ENCODE measurements at places on chromosomes 1 and 21.

- no peak for DNase-seq
These were observed 75.3 kb downstream of the CD58 start for GRCh38 chr1:116495535-116495934.

DNA sequence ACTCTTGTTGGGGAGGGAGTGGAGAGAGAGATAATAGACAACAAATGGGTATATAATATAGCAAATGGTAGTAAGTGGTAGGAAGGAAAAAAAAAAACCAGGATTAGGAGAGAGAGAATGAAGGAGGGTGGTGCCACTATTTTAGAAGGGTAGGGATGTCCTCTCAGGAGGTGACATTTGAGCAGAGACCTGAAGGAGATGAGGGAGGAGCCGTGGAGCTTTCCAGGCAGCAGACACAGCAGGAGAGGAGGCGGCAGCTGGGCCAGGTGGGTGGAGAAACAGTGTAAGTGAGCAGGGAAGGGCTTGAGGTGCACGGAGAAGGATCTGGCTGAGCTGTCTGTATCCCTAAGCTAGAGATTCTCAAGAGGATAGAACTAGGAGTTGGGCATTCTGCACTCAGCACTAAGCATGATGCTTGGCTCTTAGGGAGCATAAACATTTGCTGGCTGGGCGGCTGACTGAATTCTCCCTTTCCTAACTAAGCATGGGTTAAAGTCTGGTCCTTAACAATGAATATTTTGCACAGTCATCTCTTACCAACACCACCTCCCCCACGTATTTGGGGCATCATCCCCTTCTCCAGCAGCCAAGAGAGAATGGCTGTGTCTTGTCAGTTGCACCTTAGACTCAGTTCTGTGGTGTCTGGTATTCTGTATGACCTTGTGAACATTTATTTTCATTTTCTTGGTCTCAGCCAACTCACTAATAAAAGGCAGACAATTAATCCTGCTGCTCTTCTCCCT, 27.6 kb upstream of the SARS1 start:
- no peak for DNase-seq

DNA sequence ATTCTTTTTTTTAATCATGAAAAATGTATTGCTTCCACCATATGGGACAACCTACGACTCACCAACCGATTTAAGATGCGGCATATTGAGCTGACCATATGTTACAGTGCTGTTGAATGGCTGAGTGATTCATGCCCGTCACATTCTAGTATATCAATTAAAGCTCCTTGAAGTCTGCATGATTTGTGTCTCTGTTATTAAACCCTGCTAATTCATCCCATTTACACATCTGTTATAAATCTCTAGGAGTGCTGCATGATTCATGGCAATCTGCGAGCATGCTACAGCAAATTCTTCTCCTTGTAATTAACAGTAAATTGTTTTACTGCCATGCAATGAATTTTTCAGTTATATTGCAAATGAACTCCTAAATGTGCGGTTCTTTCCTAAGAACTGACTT, 239.8 kb downstream of the USH2A start:
- no peak for DNase-seq

DNA sequence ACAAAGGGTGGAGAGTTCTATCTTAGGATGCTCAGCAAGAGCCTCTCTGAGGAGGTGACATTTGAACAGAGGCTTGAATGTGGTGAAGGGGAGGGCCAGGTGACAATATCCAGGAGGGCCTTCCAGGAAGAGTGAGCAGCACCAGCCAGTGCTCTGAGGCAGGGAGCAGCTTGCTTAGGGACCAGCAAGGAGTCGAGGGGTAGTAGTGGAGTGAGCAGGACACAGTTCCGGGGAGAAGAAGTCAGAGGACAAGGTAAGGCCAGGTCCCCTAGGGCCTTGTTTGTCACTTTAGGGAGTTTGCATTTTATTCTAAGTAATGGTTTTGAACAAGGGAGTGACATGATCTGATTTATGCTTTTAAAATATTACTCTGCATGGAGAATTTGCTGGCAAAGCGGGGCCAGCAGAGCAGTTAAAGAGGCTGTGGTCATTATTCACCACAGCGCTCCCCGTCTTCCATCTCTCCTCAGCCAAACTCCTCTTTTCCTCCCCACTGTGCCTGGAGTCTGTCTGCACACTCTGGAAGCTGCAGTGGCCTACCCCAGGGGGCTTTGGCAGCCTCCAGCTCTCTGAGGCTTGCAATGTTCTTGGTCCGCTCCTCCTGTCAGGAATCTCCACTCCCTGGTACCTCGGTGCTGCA, 17.0 kb upstream of the CSF1 start:
- no peak for DNase-seq

DNA sequence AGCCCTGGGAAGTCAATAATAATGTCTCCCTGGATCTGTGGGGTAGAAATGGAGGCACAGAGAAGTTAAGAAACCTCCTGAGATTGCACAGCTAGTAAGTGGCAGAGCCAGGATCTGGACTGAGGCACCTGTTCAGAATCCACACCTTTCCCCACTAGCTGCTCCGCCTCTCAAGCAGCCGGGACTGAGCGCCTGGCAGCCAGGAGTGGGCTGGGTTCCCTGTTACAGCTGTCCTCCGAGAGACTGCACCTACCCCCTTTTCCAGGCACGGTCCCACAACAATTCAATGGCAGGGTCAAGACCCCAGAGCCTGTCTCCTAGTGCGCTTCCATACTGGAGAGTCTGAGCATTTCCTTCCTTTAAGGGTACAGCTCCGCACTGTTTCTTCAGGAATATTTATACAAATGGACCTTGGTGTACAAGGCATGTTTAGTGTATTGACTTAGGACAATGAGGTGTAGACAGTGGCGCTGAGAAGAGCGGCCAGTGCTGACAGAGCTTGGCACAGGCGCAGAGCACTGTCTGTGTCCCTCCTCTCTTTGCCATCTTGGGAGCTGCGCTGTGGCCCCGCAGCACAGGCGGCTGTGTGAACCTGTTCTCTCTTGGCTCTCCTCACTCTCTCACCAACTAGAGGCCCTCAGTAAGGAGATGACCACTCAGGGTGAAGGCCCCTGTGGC, 24.4 kb downstream of the GRHL3 start:
- DNase-seq, result no peak

Measured in substantia nigra (tissue), 51 donors.